Endothelial cell of umbilical vein (primary cell): ENCODE measurements at places on chromosomes 5 and 9. TPM values are rescaled to one million over a fixed set of nuclear protein-coding genes. Genes with fewer than 3 reads are reported as not detected.

- H3K4me3 ChIP-seq = no peak overlapping the region
- no peaks in the 10 kb centered on the region for H3K36me3 ChIP-seq
- H3K4me1 ChIP-seq = peaks cover 15% of the 10 kb centered on the region
- H3K27me3 ChIP-seq = no peaks in the 10 kb centered on the region
Measured at GRCh38 chr5:176781054-176781375, 29.3 kb upstream of the UNC5A start.

The SLC6A19 gene
- not detected in 2 replicates for polyA plus RNA-seq

DNA sequence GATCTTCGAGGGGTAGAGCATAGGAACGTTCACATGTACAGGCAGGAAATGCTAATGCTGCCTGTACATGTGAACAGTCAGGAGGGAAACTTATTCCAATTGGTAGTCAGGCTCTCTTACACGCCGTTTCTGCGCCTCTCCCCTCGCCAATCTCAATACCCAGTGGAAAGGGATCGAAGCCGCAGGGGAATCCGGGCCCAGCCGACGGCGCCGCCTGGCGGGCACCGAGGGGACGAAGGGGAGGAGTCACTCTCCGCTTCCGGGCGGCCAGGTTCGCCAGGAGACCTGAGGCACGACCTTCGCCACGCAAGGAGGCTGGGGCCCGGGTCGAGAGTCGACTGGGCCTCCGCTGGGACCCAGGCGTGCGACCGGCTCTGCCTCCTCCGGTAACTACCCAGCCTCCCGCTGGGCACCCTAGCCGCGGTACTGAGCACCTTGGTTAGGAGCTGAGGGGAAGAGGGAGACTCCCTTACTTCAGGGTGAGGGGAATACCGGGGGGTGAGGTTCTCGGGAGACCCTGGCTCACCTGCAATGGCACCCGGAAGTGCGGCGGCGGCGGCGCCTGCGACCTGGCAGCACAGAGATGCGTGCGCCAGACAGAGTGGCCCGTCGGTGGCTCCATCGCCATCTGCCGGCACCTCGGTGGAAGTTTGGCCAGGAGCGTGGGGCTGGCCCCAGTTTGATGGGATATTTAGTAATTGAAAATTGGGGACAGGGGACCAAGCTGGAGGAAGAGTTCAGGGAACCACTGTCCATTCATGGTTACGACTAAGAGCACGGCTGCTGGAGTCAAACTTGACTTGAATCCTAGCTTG lies at the start of gene PIGO:
Gene PIGO (minus strand): TSS at position 557 of the 815 bp plus-strand sequence. CDS start 1,026 bp downstream, outside the sequence.
- H3K4me1 ChIP-seq = peaks cover 2% of the 10 kb centered on the region
- H3K4me3 ChIP-seq = peak within 1 kb of the TSS; percentile 69
- H3K27ac ChIP-seq = peak within 1 kb of the TSS; percentile 85
- H3K36me3 ChIP-seq = peaks cover 26% of the 10 kb centered on the region
- no peaks in the 10 kb centered on the region for H3K27me3 ChIP-seq

GRCh38 chr9:125889476-125890419 lies 142.6 kb downstream of the PBX3 start:
- H3K4me1 ChIP-seq = peaks cover 11% of the 10 kb centered on the region
- peak; percentile 56 for DNase-seq
- H3K36me3 ChIP-seq = no peaks in the 10 kb centered on the region
- H3K27ac ChIP-seq = no peak overlapping the region
- peak overlapping the region; percentile 33 for H3K4me3 ChIP-seq

The ASPN gene
- polyA plus RNA-seq = not detected in 2 replicates

DNA sequence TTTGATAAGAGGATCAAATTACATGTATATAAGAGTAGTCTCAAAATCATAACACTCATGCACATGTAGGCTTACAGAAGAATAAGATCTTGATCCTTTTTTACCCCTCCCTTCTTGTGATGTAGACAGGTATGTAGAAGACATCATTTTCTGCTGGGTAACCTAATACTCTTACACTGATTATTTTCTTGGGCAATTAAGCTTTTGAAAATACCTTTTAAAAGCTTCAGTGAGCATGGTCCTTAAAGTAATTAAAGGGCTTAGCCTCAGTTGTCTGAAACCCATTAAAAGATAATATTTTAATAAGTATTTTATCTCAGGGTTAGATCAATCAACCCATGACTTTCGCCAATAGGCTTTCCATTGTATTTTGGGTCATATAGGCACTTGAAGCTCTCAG lies 50.6 kb downstream of the ALDH1A1 start:
- H3K27me3 ChIP-seq = no peaks in the 10 kb centered on the region
- H3K4me1 ChIP-seq = no peaks in the 10 kb centered on the region
- DNase-seq = no peak
- no peak overlapping the region for H3K27ac ChIP-seq
- peaks cover 3% of the 10 kb centered on the region for H3K36me3 ChIP-seq

GRCh38 chr9:13759551-13759950 lies 480.1 kb upstream of the MPDZ start:
- no peaks in the 10 kb centered on the region for H3K4me1 ChIP-seq
- H3K27me3 ChIP-seq = no peaks in the 10 kb centered on the region
- H3K4me3 ChIP-seq = no peak overlapping the region
- DNase-seq = no peak
- no peak overlapping the region for H3K27ac ChIP-seq

The AQP7 gene
- polyA plus RNA-seq = not detected in 2 replicates

DNA sequence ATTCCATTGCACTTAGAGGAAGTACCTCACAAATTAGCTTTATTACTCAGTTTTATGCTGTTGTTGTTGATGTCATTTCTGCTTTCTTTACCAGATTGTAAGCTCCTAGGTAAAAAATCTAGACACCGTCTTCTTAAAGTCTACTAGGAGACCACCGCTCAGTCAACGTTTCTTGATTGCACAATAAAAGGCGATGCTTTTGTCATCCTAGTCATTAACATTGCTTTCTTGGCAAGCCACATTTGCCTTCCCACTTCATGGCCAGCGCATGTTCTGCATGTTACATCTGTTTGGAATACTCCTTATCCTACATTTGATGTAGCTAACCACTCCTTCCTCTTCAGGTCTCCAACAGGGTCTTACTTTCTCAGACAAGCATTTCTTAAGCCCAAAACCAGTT lies 464.0 kb upstream of the TUSC1 start:
- H3K4me1 ChIP-seq = no peaks in the 10 kb centered on the region
- H3K4me3 ChIP-seq = no peak overlapping the region
- no peak for DNase-seq
- no peak overlapping the region for H3K27ac ChIP-seq
- no peaks in the 10 kb centered on the region for H3K36me3 ChIP-seq

The RASEF gene
- polyA plus RNA-seq = not detected in 2 replicates

DNA sequence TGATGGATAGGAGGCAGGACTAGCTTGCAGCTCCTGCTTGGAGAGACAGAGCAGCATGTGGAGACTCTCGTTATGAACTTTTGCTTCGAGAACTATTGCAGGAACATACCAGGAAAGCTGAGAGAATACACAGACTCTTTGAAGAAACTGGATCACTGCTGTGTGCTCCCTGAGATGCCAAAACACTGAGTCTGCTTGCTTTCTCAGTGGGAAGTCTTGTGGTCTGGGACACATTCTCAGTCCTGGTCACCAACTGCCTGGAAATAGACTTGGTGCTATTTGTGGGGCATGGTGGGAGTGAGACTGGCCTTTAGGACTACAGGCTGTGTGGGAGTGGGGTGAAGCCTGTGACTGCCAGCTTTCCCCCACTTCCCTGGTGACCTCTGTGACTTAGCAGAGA lies 252.6 kb downstream of the MED10 start:
- H3K27ac ChIP-seq = no peak overlapping the region
- H3K4me1 ChIP-seq = no peaks in the 10 kb centered on the region
- H3K36me3 ChIP-seq = no peaks in the 10 kb centered on the region
- H3K4me3 ChIP-seq = no peak overlapping the region
- no peaks in the 10 kb centered on the region for H3K27me3 ChIP-seq

- DNase-seq = no peak
- H3K36me3 ChIP-seq = no peaks in the 10 kb centered on the region
- H3K27ac ChIP-seq = no peak overlapping the region
- no peak overlapping the region for H3K4me3 ChIP-seq
Measured at GRCh38 chr9:88587885-88588649, 53.1 kb downstream of the NXNL2 start.
